Central memory CD8-positive, alpha-beta T cell (primary cell): ENCODE measurements at places on chromosomes 16 and 17.

- DNase-seq = no peak
These were observed 15.9 kb downstream of the POLG2 start for GRCh38 chr17:64480951-64481350.

DNA sequence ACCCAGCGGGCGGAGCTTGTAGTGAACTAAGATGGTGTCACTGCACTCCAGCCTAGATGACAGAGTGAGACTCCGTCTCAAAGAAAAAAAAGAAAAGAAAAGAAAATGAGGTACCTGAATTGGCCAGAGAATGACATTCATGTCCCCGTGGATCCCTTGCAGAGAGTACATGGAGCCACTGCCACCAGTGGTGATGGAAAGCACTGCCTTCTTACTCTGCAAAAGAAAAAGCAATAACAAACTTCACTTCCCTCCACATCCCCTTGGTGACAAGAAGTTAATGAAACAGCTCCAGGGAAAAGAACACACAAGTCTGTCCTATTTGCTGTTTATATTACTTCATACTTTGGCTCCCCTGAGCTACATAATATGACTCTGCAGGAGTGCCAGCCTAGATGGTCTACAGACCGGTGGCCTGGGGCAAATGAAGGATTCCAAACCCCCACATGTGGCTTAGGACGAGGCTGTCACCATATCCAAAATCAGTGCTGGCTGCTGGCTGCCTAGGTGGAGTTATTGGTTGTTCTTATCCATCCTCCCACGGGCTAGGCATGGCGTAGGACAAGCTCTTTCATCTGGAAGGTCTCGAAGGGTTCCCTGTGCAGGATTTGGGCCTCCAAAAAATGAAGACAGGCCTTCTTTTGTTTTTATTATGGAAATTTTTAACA, 13.3 kb downstream of the NQO1 start:
- DNase-seq = no peak

DNA sequence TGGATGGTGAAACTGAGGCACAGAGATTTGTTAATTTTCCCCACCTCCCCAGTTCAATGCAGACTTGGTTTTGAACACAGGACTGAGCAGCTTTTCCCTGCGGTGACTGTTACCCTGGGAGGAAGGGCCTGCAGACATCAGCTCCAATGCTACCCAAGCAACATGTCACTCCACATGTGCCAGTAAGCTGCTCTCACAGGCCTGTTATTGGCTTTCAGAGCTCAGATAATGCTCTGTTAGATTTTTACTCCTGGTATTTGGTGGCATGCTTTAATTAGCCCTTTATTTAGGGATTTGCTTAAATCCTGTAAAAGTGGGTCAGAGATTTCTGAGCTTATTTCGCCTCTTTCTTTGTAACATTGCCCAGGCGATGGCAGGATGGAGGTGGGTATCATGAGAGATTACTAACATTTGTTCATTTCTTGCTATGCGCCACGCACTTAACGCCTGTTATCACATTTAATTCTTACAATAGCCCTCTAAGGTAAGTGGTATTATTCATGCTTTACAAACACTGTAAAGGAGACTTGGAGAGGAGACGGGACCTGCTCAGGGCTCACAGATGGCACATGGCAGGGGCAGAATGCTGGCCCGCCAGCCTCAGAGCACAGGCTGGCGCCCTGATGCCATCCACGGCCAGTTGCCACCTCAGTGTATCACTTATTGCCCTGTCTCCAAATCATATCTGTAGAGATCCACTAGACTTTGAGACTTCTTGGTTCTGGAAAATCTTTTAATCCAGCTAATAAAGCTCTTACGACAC, 84.0 kb upstream of the CACNG5 start:
- no peak for DNase-seq

GRCh38 chr16:30651124-30652004, 604 bp downstream of the PRR14 start:
- DNase-seq = peak; percentile 56

GRCh38 chr17:82703935-82704865, 5.7 kb upstream of the RAB40B start:
- DNase-seq = no peak

DNA sequence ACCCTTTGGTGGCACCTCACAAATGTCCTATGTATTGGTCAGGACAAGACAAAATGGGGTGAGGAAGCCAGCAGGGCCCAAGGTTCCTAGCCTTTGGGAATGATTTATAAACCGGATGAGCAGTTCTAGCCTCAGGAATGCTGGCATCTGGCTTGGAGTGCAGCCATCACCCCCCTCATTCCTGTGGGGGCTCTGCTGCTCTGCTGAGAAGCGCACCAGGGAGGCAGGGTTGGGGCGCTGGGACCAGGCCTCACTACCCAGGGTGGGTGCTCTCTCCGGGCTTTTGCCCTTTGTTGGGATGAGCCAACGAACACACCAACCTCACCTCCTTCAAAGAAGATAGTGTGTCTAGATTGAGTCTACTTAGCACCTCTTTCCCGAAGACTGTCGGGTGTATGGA, 39.2 kb downstream of the TMEM11 start:
- DNase-seq = no peak

DNA sequence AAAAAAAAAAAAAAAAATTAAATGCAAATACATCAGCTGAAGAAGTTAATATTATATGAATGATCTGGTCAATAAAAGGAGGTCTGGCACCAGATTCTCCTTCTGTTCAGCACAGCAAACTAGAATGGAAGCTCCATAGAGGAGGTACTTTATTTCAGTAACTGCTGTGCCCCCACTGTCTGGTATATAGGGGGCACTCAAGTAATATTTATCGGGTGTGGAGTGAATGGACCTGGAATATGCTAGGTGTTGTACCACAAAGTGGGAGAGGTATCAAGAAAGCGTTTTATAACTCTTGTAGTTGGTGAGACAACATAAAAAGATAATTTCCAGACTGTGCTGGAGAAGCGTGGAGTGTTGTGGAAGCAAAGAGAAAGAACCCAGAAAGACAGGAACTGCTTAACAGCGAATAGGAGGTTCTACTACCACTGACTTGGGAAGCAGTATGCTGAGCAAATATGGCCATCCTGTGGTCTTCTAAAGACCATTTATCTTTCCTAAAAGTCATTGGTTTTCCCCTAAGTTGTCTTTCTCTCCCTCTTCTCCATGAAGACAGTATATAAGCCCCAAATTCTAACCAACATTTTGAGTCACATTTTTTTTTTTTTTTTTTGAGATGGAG, 12.2 kb upstream of the PRKCA start:
- DNase-seq = no peak

- DNase-seq = no peak
These were observed 393 bp downstream of the ANKRD11 start for GRCh38 chr16:89489898-89490438.

DNA sequence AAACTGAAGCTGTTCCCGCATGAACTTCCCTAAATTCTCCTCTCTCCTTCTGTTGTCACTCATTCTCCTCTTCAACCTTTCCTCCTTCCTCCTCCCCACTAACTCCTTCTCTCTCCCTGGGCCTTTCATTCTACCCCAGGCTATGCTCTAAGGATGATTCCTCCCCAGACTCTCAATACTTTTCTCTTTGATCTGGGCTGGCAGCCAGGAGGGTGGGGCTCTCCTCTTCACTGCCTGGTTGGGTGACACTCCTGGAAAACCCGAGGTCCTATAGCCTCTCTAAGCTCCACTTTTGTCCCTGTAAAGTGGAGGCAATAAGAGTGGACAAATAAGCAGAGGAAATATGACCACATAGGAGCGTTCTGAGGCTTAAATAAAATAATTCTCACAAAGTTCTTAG, 46.2 kb downstream of the HSD17B2 start:
- no peak for DNase-seq

DNA sequence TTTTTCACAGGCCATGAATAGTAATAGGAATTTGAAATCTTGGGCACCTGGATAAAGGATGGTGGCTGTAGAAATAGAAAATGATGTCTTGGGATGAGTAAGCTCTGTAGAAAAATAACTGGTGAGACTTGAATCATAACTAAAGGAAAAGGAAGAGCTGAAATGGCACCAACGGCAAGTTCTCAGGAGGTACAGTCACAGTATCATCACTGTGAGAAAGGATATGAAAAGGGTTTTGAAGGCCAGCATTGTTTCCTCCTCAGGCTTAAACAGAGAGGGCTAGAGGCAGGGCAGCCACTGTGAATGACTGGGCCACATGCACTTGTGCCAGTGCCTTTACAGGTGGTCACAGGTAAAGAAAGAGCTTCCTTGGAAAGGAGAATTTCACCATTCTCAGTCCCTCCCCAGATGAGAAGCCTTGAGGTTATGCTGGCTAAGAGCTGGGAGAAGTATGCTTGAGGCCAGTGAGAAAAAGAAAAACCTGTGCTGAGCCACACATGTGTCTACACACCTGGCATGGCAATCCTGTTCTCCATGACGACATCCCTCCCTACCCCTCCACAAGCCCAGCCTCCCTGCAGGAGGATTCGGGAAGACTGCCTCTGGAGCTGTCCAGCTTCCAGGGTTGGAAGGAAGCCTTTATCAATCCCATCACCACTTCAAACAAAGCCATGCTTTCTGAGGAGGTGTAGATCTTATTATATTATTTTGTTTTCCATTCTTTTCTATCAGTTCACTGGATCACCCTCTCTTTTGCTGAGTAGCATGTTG, 3.8 kb upstream of the ANKFN1 start:
- DNase-seq = no peak

- DNase-seq = no peak
These were observed 27.8 kb downstream of the IL4R start for GRCh38 chr16:27341549-27341948.

- DNase-seq = no peak
These were observed 132.1 kb downstream of the CLEC16A start for GRCh38 chr16:11076259-11077018.

DNA sequence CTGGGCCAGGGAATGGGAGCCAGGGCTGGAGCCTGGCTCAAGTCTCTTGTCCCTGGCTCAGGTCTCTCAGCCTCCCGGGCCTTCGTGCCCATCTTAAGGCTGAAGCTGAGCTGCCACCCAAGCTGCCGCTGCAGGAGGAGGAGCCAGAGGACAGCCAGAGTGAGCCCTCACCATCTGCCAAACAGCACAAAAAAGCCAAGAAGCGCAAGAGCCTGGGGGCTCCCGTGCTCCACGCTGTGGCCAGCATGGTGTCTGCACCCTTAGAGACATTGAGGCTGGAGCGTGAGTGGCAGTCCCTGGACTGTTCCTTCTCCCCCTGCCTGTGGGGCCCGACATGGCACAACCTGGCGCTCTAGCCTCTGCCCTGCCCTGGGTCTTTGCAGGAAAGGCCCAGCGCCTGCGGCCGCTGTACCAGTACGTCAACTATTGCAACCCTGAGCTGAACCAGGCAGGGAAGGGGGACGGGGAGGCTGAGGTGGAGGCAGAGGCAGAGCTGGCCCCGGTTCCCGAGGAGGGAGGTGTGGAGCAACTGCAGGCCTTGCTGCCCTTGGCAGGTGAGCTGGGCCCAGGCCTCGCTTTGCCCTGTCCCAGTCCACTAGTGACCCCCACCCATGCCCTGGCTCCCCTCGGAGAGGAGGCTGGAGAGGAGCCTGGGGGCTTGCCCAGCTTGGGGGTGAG, 1.3 kb downstream of the C16orf86 start:
- peak; percentile 59 for DNase-seq

GRCh38 chr16:56269811-56270684, 78.8 kb downstream of the GNAO1 start:
- no peak for DNase-seq

GRCh38 chr17:10126616-10127501, 71.5 kb downstream of the GAS7 start:
- DNase-seq = no peak

DNA sequence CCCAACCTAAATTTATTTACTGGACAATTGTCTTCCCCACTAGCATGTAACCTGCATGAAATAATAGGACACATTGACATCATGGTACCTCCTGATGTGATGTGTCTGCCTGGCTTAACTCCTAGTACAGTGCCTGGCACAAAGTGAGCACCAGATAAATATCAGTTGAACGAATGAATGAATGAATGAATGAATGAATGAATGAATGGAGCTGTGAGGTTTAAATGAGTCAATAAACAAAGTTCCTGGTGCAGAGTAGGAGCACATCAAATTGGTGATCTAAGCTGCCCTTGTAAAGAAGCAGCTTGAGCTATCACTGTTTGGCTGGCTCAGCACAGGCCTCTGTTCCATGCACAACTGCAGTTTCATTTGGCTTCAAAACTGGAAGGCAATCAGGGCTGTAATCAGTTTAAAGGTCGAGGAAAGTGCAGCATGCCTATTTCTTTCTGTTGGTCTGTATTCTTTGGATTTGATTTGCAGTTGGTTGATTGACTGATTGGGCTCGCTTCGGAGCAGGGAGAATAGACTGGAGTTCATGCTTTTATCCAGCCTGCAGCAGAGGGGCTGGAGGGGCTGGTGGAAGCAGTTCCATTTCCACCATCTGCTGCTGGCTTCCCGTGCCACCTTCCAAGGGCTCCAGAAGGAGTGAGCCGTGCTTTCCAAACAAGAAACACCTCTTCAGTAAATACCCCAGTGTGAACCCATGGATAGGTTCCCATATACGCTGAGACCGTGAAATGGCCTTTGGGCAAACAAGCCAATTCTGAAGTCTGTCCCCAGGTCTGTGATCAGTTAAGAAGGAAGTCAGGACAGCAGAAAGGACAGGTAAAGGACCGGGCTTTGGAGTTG, 54.6 kb downstream of the GPRC5B start:
- DNase-seq = no peak

DNA sequence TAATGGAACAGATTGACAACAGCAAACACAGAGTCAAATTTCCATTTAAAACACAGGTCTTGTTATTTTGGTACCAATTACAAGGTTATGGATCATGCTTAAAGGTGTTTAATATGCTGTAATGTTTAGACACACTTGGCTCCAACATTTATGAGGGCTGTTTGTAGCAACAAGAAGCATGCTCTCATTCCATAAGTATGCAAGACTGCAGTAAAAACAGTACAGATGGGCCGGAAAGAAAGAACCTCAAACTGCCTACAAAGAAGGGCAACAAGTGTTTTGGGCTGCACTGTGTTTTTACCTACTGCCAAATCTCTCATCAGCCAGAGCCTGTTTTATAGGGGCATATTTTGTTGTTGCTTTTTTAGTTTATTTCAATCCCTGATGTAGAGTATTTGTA, 100.5 kb upstream of the HS3ST3A1 start:
- no peak for DNase-seq

DNA sequence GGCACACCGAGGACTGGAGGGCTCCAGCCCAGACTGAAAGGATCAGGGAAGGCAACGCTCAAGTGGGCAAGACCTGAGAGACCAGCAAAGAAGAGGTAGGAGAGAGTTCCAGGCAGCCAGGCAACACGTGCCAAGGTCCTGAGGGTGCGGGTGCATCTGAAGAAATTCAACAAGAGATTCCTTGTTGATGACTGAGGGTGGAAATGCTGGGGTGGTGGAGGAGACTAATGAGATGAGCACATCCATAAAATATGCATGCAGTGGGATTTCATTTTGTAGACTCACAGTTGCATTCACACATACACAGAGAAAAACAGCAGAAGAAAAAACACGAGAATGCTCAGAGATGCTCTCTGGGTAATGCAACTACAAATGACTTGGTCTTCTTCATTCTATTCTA, 154.8 kb upstream of the FOXF1 start:
- DNase-seq = no peak

DNA sequence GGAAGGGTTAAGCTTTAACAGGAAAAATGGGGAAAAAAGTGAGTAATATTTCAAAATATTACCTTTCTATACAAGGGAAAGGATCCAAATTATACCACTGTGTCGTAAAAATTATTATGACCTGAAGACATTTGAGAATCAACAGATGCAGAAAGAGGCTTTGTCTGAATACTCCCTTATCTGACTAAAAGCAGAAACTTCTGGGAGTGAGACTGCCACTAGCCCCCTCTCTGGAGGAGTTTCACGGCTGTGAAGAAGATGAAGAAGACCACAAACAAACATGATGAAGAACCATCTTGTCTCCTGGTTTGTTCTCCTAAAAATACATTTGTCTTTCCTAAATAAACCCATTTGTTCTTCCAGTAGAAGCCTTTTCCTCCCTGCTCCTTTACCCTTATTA, 29.4 kb downstream of the CNTROB start:
- no peak for DNase-seq

- DNase-seq = no peak
These were observed 110.5 kb upstream of the CORO6 start for GRCh38 chr17:29733166-29733565.
